NCI-H1436 treated with DMSO at 0.1 percent for 48 hours (cell line): ENCODE measurements at places on chromosomes 16 and 17.

DNA sequence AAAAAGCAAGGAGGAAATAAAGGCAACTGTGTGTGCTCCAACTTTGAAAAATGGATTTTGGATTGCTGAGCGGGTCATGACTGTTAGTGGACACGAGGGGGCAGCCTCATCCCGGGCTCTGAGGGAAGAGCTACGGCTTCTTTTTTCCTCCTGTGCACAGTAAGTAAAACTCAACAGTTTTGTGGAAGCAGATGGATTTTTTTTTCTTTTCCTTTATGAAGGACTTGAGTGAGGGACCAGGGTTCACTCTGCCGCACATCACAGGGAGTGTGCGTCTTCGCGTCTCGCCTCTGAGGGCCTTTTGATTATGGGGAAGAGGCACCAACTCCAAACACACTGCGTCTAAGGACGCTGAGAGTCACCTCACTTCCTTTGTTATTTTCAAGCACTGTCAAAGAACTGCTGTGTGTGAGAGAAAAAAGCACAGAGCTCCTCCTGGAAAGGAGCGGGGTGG is 80.3 kb upstream of the GOT2 start:
- no peak for DNase-seq

- DNase-seq, result no peak
These were observed 99.0 kb downstream of the CACNG1 start for GRCh38 chr17:67143318-67143717.

GRCh38 chr17:43611230-43611969 is 50.3 kb downstream of the MEOX1 start:
- DNase-seq, result no peak

DNA sequence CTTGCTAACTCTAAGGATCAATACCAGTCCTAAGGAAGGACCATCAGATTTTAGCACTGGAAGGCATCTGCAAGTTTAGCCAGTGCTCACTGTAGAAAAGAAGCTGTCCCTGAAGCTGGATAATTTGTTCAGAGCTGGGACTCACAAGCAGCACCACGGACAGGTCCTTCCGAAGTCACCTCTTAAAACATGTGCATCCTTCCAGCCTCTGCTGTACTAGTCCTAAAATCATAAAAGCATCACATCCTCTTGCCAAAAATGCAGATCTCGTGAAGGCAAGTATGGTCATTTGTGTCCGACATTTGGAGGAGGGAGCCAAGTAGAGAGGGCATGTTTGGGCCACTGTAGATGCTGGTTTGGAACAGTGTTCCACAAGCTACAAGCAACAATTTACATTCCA is 506.9 kb downstream of the RBFOX1 start:
- DNase-seq, result no peak

GRCh38 chr17:40525294-40525693 is 23.9 kb upstream of the TNS4 start:
- DNase-seq, result no peak

DNA sequence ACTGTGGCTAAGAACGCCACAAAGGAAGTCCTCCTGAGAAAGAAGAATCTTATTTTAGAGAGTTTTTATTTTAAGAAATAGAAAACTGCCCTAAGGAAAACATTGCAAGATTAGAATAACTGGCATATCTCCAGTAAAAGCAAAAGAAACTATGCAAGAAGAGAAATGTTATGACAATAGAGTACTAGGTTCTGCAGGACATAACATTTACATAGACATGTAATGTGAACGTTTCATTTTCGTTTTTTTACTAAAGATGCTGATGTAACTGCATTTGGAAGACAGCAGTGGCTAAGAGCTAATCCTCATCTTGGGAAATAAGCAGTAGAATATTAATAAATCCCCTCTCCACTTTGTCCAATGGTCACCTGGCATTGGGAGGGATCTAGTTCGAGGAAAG is 7.8 kb upstream of the ASGR2 start:
- no peak for DNase-seq

GRCh38 chr17:74201250-74201649 is 2.2 kb upstream of the RPL38 start:
- peak; percentile 89 for DNase-seq

- no peak for DNase-seq
These were observed 43.2 kb downstream of the TSC2 start for GRCh38 chr16:2090777-2091546.

DNA sequence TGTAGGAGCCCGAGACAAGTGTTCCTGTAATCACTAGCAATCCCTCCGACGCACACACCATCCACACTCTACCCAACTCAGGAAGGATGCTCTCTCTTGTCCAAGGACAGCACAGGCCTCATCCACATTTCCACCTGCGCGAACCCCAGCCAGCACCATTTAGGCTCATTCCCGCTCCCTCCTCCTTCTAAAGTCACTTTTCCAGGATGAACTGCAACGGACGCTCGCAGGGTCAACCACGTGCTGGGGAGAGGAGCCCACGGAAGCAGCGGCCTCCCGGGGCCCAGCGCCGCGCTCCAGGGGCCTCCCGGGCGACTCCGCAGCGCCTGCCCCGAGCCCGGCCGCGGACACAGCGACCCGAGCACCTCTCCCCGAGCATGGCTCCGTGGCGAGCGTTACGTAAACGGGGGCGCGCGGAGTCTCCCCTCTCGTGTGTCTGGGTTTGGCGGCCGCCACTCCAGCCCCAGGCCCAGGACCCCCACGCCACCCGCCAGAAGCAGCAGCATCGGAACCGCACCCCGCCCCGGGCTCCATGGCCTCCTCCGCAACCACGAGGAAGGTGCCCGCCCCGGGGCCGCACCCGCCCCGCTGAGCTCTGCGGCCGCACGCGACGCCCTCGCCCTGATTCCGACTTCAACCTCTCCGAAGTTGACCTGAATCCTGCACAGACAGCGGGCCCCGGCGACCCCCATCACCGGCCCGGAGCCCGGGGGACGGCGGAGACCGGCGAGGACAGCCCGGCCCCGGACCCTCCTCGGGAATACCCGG is 668 bp downstream of the USP36 start:
- no peak for DNase-seq

GRCh38 chr17:36844601-36845000 is 92.7 kb upstream of the LHX1 start:
- DNase-seq, result no peak

DNA sequence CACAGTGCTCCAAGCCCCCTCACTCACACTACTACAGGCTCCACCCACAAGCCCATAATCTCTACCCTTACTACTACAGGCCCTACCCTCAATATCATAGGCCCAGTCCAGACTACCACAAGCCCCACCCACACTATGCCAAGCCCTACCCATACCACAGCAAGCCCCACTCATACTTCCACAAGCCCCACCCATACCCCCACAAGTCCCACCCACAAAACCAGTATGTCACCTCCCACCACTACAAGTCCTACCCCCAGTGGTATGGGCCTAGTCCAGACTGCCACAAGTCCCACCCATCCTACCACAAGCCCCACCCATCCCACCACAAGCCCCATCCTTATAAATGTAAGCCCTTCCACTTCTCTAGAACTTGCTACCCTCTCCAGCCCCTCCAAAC is 13.8 kb downstream of the RIPOR1 start:
- no peak for DNase-seq

DNA sequence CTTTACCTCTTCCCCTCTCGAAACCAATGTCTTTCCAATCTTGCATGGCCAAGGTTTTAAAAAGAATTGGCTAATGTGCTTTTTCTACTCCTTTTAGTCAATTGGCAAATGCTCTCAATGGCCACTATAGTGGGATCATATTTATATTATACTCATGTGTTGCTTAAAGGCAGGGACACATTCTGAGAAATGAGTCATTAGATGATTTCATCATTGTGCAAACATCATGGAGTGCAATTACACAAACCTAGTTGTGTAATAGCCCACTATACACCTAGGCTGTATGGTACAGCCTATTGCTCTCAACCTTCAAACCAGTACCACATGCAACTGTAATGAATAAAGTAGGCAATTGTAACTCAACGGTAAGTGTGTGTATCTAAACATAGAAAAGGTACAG is 180.9 kb downstream of the HS3ST3A1 start:
- DNase-seq, result no peak

- DNase-seq, result no peak
These were observed 671 bp downstream of the CHMP6 start for GRCh38 chr17:80992077-80992947.

GRCh38 chr17:29163563-29163962 is 16.6 kb downstream of the MYO18A start:
- DNase-seq, result no peak

DNA sequence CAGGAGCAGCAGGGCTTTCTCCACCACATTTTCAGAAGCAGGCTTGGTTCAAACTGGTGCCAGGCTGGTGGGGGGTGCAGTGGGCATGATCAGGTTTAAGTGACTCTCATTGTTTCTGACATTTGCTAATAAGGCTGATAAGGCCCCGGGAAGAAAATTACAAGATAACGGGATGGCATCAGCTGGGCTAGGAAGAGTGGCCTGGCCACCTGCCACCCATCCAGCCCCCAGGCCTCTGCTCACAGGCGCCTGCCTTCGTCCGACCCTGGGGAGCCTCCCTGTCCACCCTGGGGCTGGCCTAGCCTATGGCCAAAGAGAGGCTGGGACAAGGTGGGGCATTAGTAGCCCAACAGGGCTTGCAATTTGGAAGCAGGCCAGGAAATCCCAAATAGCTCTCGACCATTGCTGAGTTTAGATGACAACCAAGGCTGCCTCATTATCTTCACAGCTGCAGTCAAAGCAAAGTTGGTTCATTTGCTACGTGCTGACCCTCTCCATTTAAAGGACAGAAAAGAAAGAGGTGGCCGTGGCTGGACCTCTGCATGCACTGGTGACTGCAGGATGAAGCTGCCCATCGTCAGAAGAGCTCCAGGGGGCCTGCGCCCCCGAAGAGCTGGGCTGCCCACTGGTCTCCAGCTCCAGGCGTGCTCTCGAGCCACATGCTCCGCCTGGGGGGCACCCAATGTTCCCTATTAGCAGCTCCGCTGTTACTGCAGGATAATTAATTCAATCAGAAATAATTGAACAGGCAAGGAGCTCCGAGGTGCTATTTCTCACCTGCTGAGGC is 44.9 kb downstream of the PEMT start:
- DNase-seq, result no peak
